ENCODE measurements at places on chromosomes 3 and 15.
A peak's percentile ranks its signal among the peaks of the same experiment; 100 is the strongest.

DNA sequence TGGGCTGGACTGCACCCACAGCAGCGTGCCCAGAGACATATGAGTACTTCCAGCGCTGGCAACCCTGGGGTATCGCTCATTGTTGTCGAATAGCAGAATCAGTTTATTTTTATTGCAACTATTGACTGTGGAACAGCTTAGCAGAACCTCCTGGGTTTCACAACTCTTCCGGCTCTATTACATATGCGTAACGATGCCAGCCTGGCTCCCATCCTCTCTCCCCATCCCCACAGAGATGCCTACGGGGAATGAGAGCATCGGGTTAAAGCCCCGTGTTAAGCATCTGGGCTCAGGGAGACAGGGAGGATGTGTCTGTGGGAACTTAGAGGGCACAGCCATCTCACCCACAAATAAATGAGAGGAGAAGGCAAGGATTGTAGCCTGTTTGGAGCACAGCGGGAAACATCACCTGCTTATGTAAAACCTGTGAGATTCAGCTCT, 76.6 kb upstream of the DLG1 start:
- DNase-seq, result no peak

- peak; percentile 73 for DNase-seq
Measured at GRCh38 chr15:74781431-74782258, at the start of gene CSK. Gene CSK (plus strand): TSS chr15:74782080. CDS start chr15:74798298, 16,218 bp downstream.

DNA sequence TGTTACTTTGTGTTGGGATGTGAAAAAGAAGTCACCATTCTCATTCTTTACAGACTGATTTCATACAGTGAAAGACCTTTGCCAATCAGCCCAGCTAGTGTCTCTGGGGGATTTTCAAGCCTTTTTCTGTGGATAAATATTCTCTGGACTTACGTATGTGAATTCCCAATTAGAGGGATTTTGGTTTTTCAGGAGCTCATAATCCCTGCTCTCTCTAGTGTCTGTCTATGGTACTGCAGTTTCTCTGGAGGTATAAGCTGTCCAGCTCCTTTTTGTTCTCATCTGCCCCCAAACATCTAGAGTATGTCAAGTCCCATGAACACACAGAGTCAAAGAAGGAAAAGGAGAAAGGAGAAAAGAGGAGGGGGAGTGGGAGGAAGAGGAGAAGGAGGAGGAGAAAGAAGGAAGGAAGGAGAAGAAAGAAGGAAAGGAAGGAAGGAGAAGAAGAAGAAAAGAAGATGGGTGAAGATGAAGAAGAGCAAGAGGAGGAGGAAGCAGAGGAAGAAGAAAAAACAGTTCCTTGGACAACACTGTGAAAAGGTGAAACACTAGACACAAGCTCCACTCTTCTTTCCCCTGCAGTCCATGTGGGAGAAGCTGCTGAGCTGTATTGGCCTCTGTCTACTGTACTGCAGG, 218.6 kb downstream of the GREM1 start:
- no peak for DNase-seq

DNA sequence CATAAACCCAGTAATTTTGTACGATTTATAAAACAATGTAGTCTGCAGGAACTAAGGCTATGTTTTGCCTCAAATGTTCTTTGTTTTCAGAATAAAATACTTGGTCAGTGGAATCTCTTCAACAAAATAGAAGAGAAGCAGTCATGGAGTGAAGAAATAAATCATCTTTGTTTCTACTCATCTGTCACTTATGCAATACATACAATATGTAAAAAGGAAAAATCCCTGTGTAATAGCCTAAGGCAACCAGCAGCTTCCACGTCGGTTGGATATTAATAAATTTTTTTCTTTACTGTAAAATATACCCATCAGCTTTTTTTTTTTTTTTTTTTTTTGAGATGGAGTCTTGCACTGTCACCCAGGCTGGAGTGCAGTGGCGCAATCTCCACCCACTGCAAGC, 5.2 kb upstream of the WDR5B start:
- no peak for DNase-seq

- no peak for DNase-seq
Measured at GRCh38 chr3:106542101-106542769, 673.4 kb upstream of the CBLB start.

DNA sequence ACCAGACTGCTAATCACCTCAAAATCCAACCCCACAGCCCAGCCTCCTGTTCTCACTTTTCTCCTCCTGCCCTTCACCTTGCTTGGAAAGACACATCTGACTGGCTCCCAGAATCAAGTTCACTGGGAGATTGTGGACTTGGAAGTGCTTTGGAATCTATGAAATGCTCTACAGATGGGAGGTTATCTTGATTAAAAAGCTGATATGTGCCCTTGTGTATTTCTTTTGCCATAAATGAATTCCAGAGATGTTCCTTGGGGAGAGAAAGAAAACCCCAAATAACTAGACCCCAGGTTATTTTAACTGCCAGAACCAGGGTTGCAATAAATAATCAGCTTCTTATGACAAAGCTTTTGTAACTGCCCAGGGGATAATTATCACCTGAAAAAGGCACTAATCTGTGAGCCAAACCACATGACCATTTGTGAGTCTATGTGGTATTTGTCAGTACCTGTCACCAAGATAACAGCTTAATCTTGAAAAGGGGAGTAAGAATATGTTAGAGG, 21.7 kb upstream of the ARHGEF3 start:
- no peak for DNase-seq

DNA sequence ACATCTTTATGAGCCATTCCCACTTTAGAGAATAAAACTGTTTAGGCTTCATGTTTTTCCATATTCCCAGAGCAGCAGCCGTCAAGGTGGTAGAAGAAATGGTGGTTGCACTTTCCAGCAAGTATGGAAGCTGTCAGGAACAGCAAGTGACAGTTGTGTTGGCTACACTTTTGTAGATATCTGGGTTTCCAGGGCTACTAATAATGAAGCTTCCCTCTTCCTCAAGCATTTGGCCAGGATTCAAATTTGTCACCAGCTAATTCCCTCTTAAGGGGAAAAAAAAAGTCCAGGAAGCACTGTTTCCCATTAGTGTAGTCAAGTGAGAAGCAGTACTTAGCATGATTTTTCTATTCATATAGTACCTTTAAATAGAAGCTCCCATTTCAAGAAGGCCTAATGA, 252.8 kb downstream of the IGSF11 start:
- no peak for DNase-seq

- no peak for DNase-seq
Measured at GRCh38 chr3:5271372-5271683, 83.8 kb downstream of the EDEM1 start.

- no peak for DNase-seq
Measured at GRCh38 chr15:63874616-63875015, 40.9 kb upstream of the HERC1 start.

- no peak for DNase-seq
Measured at GRCh38 chr3:69784954-69785514, 45.8 kb downstream of the MITF start.

GRCh38 chr3:52315977-52316764, at the start of gene DNAH1:
Gene DNAH1 (plus strand): TSS chr3:52316319. CDS start chr3:52322443, 6,124 bp downstream.
- no peak for DNase-seq

DNA sequence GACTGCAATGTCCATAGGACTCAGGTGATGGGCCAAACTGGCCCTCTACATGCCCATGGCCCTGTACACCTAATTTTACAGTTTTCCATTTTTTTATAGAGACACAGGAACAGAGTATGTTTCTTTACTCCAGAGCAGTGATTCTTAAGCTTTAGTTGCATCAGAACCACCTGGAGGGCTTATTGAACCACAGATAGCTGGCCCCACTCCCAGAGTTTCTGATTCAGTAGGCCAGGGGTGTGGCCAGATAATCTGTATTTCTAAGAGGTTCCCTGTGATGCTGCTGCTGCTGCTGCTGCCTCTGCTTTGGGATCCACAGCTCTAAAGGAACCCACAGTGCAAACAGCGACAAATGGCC, 5.1 kb downstream of the RBP1 start:
- DNase-seq, result no peak

- DNase-seq, result no peak
Measured at GRCh38 chr3:29397406-29397805, 116.5 kb downstream of the RBMS3 start.

DNA sequence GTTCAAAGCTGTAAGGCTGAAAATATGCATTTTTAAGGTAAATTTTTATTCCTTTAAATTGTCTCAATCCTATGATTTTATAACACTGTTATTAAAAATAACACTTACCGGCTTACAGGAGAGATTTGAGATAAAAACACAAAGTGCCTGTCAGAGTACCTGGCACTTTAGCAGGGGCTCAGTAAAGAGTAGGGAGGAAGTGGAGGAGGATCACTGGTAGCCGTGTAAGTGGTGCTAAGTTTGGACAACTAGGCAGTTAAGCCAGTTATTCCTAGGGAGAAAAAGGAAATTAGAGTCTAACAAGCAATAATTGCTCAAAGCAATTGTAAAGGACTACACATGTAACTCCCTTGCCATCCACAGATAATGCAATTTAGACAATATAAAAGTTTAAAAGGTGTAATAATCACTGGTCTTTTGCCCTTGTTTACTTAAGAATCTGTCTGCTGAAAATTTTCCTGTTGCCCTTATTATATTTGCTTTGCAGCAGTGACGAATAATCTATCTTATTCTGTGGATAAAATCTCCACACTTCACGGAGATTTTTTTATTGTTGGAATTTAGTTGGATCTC, 204.8 kb downstream of the CDIN1 start:
- no peak for DNase-seq

DNA sequence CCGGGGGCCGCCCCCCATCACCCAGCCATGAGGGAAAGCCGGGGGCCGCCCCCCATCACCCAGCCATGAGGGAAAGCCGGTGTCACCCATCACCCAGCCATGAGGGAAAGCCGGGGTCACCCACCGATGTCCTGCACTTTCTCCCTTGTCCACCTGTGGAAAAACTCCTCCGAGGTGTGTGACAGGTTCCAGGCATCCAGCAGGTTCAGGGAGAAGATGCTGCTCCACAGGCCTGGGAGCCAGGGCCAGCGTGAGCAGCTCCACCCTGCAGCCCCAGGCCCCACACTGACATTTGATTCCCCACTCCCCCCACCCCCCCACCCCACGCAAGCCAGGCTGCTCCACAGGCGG, 15.5 kb upstream of the EHD4 start:
- no peak for DNase-seq

DNA sequence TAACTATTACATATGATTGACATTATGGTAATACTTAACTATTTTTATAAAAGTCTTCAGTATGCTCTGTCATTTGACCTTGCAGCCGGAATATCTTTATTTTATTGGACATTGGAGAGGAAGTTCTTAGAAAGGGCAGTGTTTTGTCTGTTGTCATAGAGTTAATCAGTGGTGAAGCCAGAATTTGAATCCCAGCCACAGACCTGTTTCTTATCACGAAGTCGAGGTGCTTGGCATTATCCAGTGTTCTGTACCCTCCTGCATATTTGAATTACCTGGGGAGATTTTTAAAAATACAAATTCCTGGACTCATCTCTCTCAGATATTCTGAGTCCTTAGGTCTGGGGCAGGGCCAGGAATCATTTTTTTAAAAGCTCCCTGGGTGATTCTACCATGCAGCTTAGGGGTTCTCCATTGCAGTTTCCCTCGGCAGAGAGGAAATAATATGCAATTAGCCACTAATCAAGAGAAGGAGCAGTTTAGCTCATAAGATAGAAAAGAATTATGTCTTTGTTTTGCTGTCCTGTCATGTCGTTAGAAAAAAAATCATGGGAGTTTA, 195.6 kb upstream of the CFAP20DC start:
- DNase-seq, result no peak

DNA sequence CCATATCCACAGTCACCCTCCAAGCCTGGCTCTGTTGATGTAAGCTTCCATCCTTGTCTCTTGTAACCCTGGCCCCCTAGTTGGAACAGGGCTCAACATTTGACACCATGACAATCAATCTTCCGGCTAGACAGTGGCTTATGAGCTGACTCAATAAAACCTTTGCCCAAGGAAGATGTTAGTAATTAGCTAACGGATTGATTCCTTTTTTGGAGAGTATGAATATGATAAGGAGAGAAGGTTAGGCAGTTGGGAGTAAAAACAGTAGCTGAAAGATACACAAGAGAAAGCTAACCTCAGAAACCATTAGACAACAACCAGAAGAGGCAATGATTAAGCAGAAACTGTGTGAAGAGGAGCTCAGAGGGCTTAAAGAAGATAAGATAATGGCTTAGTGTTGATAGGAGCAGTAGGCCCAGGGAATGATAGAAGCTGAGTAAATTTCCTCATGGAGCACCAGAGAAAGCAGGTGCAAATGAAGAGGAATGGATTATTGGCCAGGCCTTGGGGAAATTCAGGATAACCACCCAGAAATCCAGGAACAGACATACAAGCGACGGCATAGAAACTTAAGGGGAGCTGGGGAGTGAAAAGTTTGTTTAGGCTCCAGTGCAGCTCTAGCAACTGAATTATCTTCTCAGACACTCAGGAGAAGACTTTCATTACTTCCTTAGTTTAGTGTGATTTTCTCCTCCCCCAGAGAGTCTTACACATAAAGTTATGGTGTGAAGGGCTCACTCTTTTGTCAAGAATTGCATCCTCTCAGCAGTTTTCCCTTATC, 7.8 kb upstream of the RFX7 start:
- DNase-seq, result no peak

GRCh38 chr3:158768881-158769543, 32.8 kb upstream of the MFSD1 start:
- DNase-seq, result no peak

DNA sequence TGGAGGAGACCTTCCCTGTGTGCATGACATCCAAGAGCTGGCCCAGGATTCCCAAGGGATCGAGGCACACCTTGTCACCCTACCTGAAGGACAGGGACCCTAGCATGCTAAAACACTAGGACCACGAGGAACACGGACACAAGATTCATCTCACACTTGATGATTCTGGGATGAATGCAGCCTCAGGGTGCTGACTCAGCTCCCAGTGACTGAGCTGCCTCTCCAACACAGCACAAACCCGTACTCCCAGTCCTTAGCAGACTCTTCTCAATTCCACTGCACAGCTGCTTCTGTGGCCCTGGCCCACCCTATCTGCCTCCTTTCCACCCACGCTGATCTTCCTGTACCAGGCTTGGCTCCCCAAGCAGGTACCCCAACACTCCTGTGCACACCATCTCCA, 9.1 kb upstream of the OXTR start:
- no peak for DNase-seq

DNA sequence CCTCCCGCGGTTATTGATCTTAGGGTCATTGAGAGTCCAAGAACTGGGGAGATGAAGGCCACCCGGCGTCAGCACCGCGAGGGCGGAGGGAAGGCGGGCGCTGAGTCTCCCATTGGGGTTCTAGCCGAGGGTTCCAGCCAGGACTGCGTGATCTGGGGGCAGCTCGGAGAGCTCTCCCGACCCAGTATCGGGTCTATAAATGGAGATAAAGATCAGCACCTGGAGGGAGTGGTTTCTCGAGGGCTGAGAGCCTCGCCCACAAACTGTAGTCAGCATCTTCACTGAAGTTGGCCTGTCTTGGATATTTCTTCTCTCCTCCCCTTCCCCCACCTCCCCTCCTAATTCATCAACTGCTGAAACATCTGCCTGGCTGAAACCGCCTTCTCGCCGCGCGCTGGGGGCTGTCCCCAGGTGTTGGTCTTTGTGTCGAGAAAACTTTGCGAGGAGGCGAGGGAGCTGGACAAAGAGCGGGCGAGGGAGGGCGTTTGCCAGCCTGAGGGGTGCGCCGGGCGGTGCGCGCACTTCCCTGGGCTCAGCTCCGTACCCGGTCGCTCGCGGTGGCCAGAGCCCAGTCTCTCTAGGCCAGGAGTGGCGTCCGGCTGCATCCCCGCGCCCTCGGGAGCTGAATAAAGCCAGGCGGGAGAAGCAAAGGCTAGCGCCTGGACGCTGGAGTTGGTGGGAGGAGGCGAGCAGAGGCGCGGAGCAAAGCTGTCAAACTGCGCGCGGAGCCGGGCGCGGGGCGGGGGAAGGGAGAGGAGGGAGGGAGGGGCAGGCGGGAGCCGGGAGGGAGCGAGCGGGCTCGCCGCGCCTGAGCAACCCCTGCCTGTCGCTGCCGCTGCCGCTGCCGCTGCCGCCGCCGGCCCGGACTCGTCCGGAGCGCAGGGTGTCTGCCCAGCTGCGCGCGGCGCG, at the start of gene ST8SIA2:
TSS of gene ST8SIA2 (plus strand) at position 811 of the 909 bp plus-strand sequence. CDS start 184 bp downstream, outside the sequence.
- DNase-seq, result no peak

Measured in stimulated activated CD4-positive, alpha-beta T cell treated with anti-CD3 and anti-CD28 coated beads, TNF-alpha, amount 100 ng/mL, for 4 hours (primary cell).